ENCODE measurements at places on chromosomes 6 and 20. TPM values are rescaled to one million over a fixed set of nuclear protein-coding genes. Genes with fewer than 3 reads are reported as not detected.

GRCh38 chr6:72622094-72622940 lies 453 bp downstream of the KCNQ5 start:
- DNase-seq: peak; percentile 88

The ZFP57 gene
- not detected for total RNA-seq

DNA sequence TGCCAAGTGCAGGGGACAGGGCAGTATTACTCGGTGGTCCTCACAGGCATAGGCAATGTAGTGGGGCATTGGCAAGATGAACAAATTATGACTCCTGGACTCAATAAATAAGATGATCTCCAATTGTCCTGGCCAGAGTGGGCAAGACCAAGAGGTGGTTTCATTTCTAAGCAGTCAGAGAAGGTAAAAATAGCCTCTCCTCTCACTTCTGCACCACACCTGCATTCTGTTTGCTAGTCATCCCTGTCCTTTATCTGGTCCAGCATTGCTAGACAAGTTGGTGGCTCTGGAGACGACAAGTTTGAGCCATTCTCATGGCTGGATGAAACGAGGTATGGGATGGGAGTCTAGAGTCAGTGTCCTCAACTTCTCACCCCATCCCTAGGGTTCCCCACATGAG lies 83.0 kb downstream of the BANF2 start:
- no peak for DNase-seq

The CST5 gene
- total RNA-seq: not detected

DNA sequence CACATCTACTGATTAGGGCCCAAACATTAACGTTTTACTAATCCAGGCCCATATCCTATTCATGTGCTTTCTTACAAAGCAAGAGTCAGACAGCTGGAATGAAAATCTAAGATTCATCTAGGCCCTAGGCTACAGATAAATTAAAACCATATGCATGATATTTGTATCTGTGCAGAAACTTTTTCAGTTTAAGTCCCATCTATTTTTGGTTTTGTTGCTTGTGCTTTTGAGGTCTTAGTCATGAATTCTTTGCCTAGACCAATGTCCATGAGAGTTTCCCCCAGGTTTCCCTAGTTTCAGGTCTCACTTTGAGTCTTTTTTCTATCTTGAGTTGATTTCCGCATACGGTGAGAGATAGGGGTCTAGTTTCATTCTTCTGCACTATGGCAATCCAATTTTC lies 20.2 kb downstream of the ADNP start:
- no peak for DNase-seq

DNA sequence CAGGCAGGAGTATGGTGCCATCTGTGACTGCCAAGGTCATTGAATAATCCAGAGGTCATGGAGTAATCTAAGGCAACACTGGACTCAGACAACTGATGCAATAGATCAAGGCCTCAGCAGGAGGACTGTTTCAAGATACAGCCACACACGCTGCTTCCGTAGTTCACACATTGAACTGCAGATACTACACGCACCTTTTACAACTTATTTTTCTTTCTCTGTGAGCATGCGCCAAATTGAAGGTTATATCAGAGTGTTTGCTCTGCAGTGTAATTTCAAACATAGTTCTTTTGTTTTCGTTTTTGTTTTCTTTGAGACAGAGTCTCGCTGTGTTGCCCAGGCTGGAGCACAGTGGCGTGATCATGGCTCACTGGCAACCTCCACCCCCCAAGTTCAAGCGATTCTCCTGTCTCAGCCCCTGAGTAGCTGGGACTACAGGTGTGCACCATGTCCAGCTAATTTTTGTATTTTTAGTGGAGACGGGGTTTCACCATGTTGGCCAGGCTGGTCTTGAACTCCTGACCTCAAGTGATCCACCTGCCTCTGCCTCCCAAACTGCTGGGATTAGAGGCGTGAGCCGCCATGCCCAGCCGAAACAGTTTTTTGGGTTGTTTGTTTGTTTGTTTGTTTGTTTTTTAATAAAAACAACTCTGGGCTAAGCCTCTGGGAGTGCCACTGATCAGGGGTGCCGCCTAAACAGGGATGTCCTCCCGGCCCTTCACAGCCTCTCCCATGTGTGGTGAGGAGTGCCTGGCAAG lies 96.6 kb upstream of the NAA20 start:
- DNase-seq: no peak

GRCh38 chr20:49508435-49509199 lies 26.1 kb upstream of the KCNB1 start:
- no peak for DNase-seq

- DNase-seq: no peak
Observed at GRCh38 chr6:157558487-157559200, 177.7 kb downstream of the ZDHHC14 start.

DNA sequence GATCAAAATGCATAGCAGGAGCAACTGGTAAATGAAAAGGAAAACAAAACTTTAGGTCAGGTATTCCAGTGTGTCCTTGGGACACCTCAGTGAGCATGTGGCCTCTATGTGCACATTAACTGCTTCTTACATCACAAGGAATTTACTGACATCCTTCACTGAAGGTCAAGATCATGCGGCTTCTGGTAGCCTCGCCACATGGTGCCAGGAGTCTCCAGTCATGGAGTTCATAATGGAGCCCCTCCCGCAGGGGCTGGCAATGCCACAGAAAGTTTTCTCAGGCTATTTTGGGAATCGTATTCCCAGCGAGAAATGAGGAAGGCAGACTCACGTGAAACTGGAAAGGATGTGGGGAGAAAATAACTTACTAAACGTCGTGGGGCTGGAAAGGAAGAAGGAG lies 19.7 kb upstream of the SLC22A3 start:
- DNase-seq: no peak

DNA sequence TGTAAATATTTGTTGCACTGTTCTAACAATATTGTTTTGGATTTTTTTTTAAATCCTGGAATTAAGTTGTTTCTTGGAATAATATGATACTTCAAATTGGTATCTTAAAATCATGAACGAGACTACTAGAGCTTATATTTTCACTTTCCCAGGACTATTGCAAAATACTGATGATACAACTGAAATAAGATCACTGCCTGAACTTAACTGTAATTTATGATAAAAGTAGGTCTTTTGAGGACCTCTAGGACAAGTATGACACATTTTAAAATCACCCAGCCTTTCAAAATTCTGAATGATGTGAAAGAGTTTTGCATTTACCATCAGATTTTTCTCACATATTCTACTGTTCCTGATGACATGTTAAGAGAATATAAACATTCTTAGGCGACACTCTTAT lies 8.6 kb upstream of the UBE2J1 start:
- DNase-seq: no peak

DNA sequence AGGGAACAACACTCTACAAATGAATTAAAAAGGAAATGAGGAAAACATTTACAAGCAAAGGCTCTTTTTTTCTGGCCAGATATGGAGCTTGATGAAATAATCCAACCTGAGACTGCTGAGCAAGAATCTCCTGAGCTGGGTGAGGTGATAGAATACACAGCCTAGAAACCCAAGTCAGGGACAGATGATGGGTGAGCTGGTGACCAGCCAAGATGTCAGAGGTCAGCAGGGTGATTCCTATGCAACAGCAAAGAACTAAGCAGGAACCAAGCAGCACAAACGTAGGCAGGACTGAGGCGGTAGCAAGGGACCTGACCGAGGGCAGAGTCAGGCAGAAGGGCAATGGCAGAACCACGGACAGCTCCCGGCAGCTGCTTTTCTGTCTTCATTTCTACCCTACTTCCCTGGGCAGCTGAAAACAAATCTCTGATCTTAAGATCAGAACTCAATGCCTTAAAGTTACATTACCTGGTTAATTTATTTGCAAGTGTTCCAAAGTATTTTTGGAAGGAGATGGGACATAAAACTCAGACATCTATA lies 75.1 kb downstream of the CDC40 start:
- no peak for DNase-seq

The FRK gene
- 0.05 TPM for total RNA-seq

Data from osteocyte (in vitro differentiated cells).